BJ (cell line): ENCODE measurements at places on chromosomes 11 and 22.

GRCh38 chr22:36350751-36351594, 36.8 kb downstream of the MYH9 start:
- DNase-seq: no peak

- no peak for DNase-seq
These were observed 950 bp upstream of the ACER3 start for GRCh38 chr11:76859708-76860227.

- DNase-seq: no peak
These were observed 41.0 kb downstream of the KDM2A start for GRCh38 chr11:67160045-67160444.

- no peak for DNase-seq
These were observed 27.4 kb upstream of the RDX start for GRCh38 chr11:110323786-110324185.

- DNase-seq: no peak
These were observed at the start of gene PGR for GRCh38 chr11:101129203-101129943. Gene PGR, minus strand, starts transcription at chr11:101129813. Its CDS starts 743 bp downstream, at chr11:101129070.

- no peak for DNase-seq
These were observed 13.2 kb downstream of the ZNRF3 start for GRCh38 chr22:28896611-28897010.

DNA sequence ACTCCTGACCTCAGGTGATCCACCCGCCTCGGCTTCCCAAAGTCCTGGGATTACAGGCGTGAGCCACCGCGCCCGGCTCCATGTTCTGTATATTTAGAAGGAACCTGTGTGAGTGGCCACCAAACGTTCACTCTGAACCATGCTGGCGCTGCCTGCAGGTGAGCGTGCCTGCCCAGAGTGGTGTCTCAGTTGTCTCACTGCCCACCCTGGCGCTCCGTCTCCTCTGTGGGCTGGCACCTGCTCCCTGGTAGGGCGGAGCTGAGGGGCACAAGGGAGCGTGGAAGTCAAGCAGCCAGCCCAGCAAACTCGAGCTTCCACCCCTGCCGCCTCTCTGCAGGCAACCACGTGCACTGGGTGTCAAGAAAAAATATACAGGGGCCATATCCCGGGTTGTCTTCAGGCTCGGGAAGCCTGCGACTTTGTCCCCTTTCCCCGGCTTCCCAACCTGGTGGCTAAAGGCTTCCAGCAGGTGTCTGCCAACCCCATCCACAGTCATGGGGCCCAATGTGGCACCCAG, 16.7 kb downstream of the TXN2 start:
- no peak for DNase-seq

DNA sequence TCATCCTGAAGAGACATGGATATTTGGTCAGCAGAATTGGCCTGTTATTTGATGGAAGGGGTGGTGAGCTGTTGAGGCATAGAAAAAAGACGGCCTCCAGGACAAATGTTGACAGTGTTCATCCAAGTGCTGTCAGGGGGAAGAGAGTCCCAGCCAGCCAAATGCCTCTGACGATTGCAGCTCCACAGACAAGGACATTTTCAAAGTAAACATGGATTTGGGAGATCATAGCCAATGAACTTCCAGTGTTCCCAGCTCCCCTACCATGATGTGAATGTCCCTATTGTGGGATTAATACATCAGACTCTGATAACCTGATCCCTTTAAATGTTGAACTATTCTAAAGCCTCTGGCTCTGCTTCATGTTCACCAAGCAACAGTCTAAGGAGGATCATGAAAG, 31.2 kb upstream of the PSMA1 start:
- DNase-seq: no peak

- no peak for DNase-seq
These were observed 13.0 kb upstream of the MALAT1 start for GRCh38 chr11:65485920-65486219.

DNA sequence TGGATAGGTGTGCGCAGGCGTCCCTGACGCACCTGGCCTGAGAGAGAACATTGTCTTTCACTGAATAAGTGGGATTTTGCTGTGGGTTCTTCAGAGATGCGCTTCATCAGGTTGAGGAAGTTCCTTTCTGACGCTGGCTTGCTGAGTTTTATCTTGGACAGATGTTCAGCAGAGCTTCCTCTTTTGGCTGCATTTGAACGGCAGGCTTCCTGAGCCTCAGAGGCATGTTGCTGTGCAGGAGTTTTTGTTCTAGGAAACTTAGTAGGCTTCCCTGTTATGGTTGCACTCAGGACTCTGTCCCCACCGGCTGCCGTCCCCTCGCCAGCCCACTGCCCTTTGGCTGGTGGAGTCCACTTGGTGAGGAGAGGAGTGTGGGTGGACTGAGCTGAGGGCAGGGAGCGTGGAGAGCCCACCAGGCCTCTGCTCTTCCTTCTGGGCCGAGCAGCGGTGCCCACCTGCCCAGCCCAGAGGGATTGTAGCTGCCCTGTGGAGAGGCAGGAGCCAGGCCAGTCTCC, 17.2 kb downstream of the FRMD8 start:
- DNase-seq: no peak

DNA sequence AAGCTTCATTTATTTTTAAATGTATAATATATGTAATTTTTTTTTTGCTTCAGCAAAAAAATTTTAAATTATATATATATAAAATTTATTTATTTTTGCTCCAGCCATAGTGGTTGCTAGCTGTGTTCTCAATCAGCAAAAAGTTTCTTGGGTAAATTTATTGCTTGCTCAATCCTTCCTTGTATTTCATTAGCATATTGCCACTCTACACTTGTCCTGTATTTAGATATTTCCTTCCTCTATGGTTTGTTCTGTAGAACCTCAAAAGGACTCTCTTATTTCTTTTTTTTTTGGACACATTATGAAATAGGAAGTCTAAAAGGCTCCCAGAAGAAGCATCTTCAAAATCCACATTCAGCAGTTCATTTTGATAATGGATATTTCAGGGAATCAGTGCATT, 2.3 kb downstream of the PTPRJ start:
- no peak for DNase-seq

DNA sequence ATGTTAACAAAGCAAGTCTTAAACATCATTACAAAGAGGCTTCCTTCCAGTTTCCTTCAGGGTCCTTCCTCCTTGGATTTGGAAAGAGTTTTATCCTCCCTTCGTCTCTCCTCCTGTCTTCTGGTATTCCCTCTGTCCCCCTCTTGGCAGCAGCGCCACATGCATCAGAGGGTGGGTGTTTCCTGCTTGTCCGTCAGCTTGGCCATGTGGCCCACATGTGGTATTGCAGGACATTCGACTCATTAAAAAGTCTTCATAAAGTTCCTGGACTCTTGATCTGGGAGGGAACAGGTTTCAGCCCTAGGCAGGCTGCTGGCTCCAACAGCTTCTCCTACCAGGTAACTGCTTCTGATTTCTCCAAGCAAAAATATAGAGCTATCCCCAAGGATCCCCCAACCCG, 189.8 kb downstream of the CSNK2A3 start:
- DNase-seq: no peak

DNA sequence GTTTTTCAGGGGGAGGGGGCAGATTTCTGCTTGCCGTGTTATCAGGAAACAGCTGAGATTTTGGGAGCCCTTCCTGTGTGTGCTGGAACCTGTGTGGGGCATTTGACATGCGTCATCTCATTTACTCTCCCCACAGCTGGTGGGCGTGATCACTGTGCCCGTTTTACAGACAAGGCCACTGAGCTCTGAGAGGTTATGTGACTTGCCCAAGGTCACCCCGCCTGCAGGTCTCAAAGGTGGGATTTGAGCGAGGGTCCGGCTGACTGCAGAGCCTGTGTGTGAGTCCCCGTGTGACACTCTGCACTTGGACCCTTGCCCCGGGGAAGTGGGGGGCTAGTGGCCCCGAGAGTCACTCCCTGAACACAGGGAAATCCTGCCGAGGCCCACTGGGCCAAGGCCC, 48.5 kb upstream of the GCAT start:
- no peak for DNase-seq
